ENCODE measurements at places on chromosomes 3 and 15.

DNA sequence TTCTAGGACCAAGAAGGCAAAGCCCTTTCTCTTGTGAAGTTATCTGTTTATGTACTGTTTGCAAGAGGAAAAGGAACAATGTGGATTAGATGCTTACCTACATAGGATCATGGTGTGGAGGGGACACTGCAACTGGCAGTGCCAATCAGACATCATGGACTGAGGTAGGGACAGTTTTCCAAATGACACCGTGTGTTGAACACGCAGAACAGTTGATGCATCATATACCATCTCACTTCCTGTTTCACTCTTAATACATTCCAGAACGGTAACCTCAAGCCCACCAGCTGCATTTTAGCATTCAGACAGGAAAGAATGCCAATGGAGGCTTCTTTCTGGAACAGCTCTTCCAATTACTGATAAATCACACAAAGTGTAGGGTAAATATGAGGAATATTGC is 397.7 kb upstream of the LMCD1 start:
- no peak for DNase-seq

DNA sequence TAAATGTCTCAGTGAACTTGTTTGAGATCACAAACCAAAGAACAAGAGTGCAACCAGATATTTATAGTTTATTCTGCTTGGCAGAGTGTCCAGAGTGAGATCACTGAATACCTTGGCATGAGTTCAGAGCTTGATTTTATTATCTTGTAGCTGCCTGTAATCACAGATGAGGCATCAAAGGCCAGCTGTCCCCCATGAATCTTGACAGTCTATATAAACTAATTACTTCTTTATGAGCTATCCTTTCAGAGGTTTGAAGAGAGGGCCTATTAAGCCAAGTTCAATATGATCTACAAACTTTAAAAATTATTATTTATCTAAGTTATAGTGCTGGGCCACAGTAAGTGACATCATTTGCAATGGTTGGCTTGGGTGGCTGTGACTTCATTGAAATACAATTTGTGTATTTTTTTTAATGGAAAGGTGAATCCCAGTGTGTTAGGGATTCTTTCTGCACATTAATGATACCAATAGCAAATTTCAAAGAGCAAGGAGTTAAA is 251.5 kb downstream of the CLSTN2 start:
- DNase-seq = no peak

DNA sequence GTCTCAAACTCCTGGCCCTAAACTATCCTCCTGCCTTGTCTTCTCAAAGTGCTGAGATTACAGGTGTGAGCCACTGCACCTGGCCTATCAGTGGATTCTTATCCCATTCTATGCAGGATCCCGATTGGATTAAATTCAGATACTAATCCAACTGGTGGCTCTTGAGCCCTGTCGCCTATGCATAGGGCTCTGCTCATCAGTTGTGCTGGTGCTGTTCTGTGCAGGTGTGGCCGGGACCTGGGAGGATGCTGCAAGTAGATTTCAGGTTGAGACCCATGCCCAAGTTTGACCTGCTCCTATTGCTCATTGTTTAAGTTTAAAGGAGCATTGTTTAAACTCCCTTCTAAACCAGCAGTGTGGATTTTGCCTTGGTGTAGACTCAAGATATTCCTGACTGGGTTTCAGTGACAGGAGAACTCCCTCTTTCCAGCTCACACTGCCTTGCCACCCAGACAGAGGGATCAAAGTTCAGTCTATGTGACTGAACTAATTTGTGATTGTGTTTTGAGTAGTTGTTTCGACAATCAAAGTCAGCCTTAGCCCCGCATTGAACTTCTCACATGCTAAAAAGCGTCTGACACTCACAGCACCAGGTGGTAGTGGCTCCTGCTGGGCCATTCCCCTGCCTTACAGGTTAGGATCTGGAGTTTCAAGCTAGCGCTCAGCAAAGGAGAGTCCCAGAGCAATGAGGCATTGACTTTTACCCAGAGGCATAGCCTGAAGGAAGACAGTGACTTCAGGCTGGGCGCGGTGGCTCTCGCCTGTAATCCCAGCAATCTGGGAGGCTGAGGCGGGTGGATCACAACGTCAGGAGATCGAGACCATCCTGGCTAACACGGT is 45.0 kb upstream of the PIK3CB start:
- peak; percentile 89 for DNase-seq

DNA sequence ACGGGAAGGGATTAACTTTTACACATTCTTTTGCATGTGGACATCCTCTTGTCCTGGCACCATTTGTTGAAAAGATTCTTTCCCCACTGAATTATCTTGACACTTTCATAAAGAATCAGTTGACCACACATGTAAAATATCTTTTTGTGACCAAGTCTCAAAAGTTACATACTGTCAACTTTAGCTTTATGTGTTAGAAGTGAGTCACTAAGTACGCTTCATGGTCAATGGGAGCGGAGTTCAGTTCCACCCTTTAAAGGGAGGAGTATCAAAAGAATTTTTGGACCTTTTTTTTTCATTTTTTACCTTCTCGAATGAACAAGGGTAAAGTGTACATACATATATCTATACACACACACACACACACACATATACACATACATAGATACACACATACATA is 35.4 kb downstream of the MAPK6 start:
- no peak for DNase-seq

DNA sequence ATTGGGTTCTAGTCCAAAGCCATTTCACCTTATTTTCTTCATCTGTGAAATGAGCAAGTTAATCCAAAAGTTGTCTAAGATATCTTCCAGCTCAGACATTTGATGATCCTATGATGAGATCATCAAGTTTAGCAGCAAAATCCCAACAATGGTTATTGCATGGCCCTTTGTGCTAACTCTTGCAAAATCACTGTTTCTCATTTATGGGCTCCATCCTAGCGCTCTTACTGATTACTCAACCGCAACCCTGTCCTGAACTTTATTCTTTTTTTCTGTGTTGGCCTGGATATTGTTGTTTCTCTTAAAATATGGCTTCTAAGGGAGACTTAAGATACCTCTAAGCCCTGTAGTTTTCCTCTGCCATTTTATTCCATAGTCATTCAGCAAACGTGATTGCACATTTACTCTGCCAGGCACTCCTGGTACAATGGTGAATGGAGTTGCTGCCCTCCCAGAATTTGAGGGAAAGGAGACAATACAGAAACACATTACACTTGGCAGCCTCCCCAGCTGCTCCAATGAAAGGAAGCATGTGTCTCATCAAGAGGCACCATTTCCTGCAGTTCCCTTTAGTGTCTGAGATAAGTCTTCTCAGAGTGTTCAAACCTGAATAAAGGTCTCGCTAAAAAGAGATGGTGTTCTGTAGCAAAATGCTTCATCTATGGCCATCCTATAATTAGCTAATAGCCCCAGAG is 4.4 kb downstream of the GXYLT2 start:
- DNase-seq = no peak

- DNase-seq = peak; percentile 91
These were observed 25.3 kb downstream of the CAPN3 start for GRCh38 chr15:42384597-42384996.

DNA sequence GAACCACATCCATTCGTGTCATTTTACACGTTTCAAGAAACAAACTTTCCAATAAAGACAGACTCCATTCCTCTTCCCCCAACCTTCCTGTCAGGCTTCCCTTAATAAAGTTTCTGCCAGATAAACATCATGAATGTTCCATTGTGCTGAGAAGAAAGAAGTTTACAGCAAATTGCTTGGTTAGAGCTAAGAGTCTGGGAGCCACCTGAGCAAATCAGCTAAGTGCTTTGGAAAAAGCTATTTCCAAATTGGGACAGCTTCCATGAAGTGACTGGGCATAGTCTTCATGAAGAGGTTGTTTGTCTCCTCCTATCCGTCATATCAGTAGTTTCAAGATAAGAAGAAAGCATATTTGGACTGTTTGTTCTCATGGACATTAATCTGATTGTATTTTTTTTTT is 77.0 kb downstream of the MAGI1 start:
- DNase-seq = no peak
